Hematopoietic multipotent progenitor cell (in vitro differentiated cells): ENCODE measurements at places on chromosomes 6 and 20. TPM values are rescaled to one million over a fixed set of nuclear protein-coding genes. Genes with fewer than 3 reads are reported as not detected.

The GMPR gene
- total RNA-seq, result 36.4 TPM

The ZBTB12 gene
- total RNA-seq, result 8.9 TPM

The SOBP gene
- total RNA-seq, result under 0.01 TPM

The ZHX3 gene
- 4.0 TPM for total RNA-seq

DNA sequence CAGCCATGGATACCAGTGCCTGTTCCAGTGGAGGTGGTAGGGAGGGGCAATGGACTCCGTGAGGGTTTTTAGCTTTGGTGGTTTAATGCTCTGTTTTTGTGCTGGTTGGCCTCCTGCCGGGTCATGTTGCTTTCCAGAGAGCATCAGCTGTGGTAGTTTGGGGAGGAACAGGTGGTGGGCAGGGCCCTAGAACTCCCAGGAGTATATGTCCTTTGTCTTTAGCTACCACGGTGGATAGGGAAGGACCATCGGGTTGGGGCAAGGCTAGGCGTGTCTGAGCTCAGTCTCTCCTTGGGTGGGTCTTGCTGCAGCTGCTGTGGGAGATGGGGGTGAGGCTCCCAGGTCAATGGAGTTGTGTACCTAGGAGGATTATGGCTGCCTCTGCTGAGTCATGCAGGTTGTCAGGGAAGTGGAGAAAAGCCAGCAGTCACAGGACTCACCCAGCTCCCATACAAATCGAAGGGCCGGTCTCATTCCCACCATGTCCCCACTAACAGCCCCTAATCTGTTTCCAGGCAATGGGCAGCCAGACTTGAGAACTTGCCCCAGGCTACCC is 38.9 kb downstream of the MRAP2 start:
- DNase-seq, result no peak

- peak; percentile 37 for DNase-seq
These were observed 201.6 kb upstream of the SGK1 start for GRCh38 chr6:134519465-134519864.

The MCCD1 gene
- not detected for total RNA-seq

The TP53TG5 gene
- not detected for total RNA-seq

DNA sequence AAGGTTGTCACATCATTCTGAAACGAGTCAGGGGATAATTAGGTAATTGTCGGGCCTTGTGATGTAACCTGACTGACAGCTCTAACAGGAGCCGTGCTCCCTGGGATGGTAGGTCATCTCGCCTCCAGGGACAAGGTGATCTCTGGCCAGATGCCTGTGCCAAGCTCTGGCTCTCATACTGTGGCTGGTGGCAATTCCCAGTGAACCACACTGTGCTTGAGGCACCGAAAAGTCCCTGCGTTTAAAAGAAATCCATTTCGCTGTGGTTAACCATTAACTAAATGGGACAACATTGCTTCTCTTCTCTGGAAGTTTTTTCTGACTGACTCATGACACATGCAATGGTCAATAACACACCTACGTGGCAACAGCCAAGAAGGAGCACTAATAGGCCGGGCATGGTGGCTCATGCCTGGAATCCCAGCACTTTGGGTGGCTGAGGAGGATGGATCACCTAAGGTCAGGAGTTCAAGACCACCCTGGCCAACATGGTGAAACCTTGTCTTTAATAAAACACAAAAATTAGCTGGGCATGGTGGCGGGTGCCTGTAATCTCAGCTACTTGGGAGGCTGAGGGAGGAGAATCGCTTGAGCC is 669.2 kb downstream of the PRKN start:
- DNase-seq, result no peak

DNA sequence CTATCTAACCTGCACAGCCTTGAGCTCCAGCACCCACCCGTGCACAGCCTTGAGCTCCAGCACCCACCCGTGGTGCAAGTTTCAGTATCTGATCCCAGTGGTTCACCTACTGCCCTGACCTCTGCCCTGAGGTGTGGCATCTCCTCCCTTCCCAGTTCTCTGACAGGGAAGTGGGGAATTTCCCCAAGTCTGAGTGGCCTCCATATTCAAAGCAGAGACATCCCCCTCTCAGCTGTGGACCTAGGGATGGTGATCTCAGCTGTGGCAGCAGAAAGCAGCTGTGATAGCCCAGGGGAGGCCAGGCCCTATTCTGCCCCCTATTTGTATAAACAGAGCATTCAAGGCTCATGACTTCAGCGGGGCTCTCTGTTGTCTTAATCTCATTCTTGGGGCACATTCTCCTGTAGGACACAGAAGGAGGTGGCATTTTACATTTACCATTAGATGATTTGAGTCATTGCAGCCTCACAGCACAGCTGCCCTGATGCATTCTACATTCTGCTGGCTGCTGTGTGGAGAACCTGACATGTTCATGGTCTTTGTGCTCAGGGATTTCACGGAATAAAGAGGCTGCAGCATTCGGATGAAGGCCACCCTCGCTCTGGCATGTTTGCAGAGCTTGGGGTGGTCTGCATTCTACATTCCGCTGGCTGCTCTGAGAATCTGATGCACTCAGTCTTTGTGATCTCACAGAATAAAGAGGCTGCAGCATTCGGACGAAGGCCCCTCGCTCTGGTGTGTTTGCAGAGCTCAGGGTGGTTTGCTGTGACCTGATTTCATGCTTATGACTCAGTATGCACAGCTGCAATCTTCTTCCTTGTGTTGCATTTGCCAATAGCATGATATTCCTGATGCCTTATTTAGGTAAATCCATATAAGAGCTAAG is 16.9 kb downstream of the GPR31 start:
- DNase-seq, result no peak

DNA sequence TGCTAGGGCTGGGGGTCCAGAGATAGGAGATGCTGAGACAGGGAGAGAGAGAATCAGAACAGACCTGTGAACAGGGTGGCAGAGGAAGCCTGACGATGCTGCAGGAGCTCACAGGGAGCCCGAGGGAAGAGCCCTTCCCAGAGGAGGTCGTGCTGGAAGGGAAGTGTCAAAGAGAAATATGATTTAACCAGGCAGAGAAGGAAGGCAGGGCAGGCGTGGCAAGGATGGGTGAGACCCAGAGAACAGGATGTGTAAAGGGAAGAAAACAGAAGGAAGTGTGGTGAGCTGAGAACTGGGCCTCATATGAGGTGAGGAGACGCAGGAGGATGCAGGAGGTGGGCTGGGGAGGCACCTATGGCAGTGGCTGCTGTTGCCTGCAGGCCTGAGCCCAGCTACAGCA is 105.6 kb downstream of the ZDHHC14 start:
- no peak for DNase-seq

The METTL24 gene
- total RNA-seq, result 3.0 TPM

DNA sequence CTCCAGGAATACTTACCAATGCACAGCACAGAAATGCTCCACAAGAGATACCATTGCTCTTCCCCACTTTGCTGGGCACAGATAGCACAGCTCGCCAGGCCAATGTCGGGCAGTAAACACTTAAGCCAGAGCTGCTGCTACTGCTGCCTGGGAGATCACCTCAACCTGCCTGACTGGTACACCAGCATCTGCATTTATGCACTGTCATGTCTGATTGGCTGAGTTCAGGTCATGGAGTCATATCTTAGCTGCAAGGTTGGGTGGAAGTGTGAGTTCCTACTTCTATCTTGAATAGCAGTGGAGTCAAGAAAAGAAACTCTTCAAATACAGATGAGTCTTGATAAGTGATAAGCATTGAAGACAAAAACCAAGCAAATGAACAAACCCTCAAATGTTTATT is 10.9 kb upstream of the ADGRF4 start:
- DNase-seq, result no peak

- no peak for DNase-seq
These were observed 130.3 kb downstream of the GRM4 start for GRCh38 chr6:34015586-34015985.

DNA sequence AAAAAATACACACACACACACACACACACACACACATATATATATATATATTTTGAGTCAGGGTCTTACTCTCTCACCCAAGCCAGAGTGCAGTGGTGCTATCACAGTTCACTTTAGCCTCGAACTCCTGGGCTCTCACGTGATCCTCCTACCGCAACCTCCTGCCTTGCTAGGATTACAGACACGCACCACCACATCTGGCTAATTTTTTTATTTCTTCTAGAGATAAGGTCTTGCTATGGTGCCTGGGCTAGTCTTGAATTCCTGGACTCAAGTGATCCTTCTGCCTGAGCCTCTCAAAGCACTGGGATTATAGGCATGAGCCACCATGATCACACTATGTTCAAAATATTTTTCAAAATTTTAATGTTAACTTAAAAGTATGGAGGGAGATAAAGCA is 43.5 kb downstream of the NUP153 start:
- peak; percentile 16 for DNase-seq

DNA sequence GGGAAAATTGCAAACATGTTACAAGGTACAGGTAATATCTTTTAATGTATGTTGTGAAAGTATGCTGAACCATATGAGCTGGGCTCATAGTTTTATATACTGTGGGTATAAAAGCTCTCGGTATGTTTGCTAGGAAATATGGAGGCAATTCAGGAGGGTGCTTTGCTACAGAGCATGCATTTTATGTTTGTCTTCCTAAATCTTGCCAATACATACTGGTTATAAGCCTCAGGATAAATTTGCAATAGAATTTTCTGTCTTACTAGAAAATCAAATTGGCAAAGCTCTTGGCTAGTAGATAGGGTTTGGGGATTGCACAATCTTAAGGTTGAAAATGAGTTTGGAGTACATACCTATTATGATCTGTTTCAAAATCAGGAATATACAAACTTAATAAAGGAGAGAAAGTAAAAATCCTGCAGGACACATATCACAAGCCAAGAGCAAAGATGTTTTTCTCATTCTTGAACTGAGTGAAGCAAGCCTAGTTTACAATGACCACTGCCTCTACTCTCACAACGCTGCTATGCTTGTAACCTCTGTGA is 751.2 kb downstream of the HDGFL1 start:
- DNase-seq, result no peak

- no peak for DNase-seq
These were observed 20.4 kb downstream of the RBM38 start for GRCh38 chr20:57411406-57412283.

The ARMC2 gene
- 2.4 TPM for total RNA-seq

DNA sequence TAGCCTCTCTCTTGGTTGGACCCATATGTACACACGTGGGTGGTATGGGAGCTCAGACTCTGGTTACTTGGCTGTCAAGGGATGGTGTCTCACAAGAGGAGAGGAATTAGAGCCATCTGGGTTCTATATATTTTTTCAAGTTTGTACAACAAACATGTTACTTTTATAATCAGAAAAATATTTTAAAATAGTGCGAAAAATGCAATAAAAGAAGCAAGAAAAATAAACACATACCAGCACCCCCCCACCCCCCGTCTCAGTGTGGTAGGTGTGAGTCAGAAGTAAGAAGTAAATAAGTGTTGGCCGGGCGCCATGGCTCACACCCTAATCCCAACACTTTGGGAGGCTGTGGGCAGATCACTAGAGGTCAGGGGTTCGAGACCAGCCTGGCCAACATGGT is 2.1 kb upstream of the TIAM2 start:
- no peak for DNase-seq

DNA sequence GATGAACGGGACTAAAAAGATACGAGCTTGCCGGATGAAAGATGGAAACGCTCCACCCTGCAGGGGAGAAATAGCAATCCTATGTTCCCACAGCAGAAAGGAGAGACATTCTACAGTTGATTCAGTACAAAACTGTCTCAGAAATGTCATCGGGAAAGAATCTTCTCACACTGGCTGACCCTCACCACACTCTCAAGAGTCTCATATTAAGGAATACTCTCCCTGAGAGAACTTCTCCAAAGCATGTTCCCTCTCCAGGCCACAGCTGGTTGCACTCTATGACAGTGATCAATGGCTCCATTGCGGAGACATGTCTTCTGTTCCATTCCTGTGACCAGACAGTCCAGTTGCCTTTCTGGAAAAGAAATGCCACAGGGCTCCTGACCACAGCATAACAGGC is 758.0 kb upstream of the CHD6 start:
- no peak for DNase-seq

GRCh38 chr6:43434943-43435342 is 7.6 kb downstream of the ABCC10 start:
- DNase-seq, result no peak

GRCh38 chr6:114764866-114765265 is 422.0 kb upstream of the HS3ST5 start:
- DNase-seq, result no peak

GRCh38 chr20:10218536-10219451 is at the start of gene SNAP25:
SNAP25 (plus strand) TSS chr20:10218830; CDS start chr20:10275492, 56,662 bp downstream.
- peak; percentile 80 for DNase-seq

DNA sequence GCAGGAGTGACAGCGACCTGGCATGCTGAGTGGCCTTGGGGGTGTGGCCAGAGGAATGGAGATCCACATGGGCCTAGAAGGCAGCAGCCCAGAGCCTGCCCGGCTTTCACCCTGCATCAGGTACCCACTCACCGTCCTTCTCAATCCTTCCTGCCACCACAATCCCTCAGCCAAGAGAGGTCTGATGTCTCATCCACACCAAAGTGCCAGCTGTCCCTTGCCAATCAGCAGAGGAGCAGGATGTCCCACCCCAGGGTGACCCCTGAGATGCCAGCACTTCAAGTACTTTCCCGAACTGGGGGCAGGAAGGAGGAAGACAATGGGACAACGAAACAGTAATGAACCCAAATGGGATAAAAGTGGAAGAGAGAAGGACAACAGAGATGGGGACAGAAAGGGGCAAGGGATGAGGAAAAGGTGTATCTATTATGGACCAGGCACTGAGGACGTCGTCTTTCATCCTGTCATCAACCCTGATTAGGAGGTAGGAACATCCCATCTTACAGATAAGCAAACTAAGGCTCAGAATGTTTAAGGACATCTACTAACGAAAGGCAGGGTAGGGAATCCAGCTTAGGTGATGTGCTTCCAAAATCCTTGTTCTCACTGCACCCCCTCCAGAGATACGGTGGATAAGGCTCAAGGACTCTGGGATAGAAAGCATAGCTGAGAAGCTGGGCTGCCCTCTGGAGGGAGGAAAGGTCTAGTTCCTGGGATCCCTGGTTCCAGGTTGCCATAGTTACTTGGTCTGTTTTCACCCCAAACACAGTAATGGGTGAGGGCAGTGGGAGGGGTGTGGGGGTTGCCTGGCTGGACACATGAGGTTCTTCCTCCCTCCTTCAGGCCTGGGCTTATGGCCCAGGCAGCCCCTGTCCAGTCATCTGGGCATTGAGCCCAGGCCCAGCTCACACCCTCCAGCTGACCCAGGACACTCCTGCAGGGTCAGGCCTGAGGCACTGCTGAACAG is 4.5 kb upstream of the TNXB start:
- DNase-seq, result no peak

DNA sequence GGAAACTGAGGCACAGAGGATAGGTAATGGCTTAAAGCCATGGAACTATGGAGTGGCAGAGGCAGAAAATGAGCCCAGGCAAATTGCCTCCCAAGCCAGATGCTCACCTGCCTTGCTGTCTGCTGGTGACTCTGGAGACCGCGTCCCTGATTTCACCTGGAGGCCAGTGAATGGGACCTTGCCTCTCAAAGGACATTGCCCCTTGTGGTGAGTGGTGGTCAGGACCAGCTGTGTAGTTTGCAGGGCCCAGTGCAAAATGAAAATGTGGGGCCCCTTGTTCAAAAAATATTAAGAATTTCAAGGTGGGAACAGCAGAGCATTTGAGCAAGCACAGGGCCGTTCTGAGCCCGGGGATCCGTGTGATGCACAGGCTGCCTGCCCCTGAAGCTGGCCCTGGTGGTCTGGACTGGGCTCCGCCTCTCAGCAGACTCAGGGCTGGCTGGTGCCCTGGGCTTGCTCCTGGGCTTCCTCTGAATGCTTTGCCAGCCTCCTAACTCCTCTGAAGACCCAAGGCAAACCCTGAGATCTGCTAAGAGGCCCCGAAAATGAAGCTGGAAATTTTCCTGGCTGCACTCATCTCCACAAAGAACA is 19.8 kb upstream of the KCNG1 start:
- no peak for DNase-seq
